ENCODE measurements at places on chromosomes 7 and 10. TPM values are rescaled to one million over a fixed set of nuclear protein-coding genes. Genes with fewer than 3 reads are reported as not detected.

- DNase-seq, result no peak
Observed at GRCh38 chr7:107045195-107045960, 873 bp downstream of the PRKAR2B start.

DNA sequence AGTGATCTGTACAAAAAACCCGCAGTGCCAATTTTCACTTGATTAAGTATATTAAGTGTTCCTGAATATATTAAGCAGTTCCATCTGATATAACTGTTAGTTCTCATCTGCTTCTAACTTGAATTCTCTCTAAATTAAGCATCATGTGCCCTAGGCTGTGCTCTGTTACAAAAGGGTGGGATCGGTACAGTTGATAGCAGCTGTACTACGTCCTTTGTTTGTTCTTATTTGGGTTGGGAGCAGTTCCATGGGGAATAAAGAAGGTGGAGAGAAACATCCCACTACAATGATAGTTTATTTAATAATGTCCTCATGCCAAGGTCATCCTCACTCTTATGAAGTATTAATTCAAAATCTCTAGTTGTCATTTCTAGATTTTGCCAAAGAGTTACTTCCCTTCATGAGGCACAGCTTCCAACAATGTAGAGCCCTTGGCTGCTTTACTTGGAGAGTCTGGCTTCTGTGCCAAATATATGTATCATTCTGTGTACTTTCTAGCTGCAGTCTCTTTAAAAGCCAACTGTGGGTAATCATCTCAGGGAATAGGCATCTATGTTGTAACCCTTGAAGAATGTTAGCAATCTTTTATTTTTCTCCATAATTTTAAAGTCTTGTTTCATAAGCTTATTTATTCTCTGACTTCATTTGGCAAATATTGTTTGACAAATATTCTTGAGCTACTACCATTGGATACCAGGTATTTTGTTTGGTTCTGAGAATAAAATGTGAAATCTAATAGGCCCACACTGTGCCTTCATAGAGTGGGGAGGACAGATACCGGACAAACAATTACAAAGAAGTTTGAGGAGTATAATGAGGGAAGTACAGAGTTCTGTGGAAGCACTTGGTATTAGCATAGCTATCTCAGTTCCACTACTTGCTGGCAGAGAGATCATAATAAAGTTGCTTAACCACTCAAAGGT is 22.4 kb upstream of the AHR start:
- no peak for DNase-seq

GRCh38 chr7:128176696-128177095 is 64.4 kb upstream of the LEP start:
- DNase-seq, result no peak

GRCh38 chr7:2109936-2110609 is 122.7 kb downstream of the MAD1L1 start:
- DNase-seq, result peak; percentile 16

GRCh38 chr7:41472427-41473125 is 230.3 kb downstream of the INHBA start:
- no peak for DNase-seq

- no peak for DNase-seq
Observed at GRCh38 chr7:7489546-7489945, 46.1 kb downstream of the COL28A1 start.

- no peak for DNase-seq
Observed at GRCh38 chr10:57791546-57791945, 476.1 kb downstream of the IPMK start.

GRCh38 chr10:65548001-65548400 is 1377.8 kb upstream of the LRRTM3 start:
- no peak for DNase-seq

DNA sequence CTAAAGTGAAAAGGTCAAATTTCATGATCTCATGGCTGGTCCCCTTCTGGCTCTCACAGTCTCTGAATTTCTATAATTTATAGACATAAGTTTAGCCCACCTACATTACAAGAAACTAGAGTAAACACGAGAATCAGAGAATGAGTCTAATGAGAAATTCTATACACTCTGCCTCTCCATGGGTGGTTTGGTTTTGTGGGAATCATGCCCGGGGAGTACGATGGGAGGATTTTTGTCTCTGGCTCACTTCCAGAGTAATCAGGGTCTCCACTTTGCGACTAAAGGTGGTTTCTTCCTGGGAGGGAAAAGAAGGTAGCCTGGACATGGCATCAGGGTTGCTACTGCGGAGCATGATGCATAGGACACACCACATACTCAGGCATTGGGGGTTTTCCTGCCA is 69.7 kb downstream of the MRC1 start:
- no peak for DNase-seq

GRCh38 chr10:70323697-70324338 is 40.0 kb upstream of the NPFFR1 start:
- no peak for DNase-seq

DNA sequence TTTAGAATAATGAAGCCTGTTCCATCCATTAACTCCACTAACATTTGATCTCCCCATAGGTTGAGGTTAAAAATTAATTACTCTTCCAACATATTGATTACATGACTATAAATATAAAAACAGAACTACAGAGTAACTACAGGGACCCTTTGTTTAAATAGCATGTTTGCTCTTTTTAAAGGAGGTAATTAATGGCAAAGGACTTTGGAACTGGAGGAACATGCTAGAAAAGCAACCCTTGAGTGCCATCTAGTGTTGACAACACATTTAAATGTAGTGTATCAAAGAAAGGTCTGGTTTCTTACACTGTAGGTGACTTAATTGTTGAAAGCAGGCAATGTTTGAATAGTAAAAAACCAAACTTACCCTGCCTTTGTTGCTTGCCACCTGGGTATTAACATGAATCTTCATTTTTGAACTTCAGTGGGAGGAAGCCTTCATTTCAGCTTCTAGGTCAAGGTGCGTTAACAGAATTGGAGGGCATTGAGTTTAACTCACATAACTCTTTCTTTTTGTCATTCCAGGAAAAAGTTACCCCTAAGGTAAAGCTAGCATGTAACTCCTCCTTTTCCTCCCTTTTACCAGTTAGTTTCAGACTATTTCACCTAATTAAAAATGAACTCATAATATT is 52.6 kb upstream of the CAPZA2 start:
- no peak for DNase-seq

GRCh38 chr10:59857049-59857448 is 49.3 kb downstream of the CCDC6 start:
- no peak for DNase-seq

Gene TMEM196
- total RNA-seq, result not detected

Gene MYOF
- 33.2 TPM for total RNA-seq

Gene MYO3A
- not detected for total RNA-seq

Gene MAGI2
- total RNA-seq, result 0.11 TPM
